Fibroblast of skin of left quadriceps (primary cell): ENCODE measurements at places on chromosomes 13 and 19.

DNA sequence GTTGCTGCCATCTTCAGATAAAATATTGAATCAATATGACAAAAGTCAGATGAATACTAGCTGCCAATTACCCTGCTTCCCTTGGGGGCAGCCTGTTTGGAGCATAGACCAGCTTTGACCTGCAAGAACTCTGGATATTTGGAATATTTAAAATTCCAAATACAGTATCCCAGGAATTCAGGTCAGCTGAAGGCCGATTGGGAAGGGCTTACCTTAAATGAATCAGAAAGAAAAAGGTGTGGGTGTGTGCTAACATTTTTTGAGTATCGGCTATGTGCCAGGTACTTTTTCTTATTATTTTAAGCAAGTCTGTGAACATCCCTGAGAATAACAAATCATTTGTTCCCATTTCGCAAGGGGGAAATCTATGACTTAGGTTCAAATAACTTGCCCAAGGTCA lies 1.8 kb upstream of the RUBCNL start:
- no peak for DNase-seq

DNA sequence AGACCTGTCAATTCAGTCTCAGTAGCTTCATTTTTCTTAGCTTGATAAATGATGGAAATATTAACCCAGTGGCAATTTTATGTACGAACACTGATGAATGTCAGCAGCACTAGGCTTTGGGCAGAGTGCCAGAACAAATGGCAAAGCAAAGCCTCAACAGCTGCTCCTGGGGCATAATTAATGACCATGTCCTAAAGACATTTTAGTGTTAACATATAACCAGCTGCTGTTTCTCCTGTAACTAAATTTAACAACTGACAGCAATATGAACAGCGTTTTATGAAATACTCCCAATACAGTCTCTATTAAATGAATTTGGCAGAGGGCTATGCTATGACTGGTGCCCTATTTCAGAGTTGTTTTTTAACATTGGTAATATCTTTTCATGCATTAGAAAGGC lies 47.1 kb downstream of the ZNF568 start:
- DNase-seq, result no peak

DNA sequence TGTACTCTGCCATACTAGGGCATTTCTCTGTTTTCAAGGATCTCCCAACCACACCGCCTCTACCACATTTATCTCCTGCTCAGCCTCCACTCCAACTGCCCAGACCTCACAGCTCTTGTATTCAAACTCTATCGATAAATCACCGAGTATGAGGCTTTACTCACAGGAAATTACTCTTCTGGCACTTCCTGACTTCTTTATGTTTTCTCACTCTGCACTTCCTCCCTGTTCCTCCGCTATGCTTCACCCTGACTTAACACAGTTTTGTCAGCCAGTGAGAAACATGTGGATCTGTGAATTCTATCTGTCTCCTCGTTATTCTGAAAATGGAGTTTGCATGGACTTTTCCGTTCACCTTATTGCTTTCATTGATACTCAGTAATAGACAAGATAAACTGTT lies 2.6 kb upstream of the CARD8 start:
- DNase-seq, result no peak

DNA sequence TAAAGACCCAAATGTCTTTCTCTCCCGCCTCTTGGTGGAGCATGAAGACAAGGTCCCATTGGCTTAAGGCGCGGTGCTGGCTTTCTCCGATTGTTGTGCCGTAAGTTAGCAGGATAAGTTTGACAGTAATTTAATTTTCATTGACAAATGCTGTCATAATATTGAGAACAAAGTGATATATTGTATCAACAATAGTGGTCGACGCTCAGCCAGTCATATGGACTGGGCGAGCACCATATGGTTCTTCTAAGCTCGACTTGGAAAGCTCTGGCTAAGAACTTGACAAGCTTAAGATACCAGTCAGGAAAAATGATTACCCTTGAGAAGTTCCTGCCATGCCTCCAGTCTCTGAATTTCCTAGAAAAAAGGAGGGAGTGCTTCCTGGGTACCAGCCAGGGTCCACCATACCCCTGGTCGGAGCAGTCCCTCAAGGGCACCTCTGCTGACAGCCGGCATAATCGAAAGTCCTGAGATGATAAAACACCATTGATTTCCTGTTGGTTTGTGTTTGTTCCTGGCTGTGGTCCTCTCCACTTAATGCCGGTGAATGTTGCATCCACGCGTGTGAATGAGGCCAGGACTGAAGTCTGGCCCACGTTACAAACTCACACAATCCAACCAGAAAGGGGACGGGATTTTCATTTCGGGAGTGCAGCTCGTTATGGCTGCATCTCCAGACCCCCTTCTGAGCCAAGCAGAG lies 262.1 kb downstream of the ZNF536 start:
- DNase-seq, result no peak

- no peak for DNase-seq
These were observed 563 bp upstream of the PDCD5 start for GRCh38 chr19:32580353-32580900.

GRCh38 chr13:88526853-88527215 lies 855.7 kb downstream of the SLITRK5 start:
- DNase-seq, result no peak

GRCh38 chr19:1318678-1319471 lies 33.2 kb downstream of the EFNA2 start:
- DNase-seq, result no peak
